ENCODE measurements at places on chromosomes 16 and 17.

DNA sequence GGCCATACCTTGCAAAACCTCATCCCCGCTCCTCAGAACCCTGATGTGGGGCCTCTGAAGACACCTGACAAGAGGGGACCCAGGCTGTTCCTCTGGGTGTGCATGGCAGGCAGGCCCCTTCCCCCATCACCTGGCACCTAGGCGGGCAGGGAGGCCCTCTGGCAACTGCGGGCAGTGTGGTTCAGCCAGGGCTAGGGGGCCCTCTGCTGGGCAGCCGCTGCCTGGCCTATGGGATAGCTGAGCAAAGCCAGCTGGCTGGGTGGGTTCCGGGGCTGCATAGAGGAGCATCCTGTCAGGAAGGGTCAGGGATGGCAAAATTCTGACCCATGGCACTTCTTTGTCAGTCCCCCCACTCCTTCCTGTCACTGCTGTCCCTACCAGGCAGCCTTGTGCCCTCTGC lies 228.7 kb upstream of the ASIC2 start:
- peaks cover 4% of the 10 kb centered on the region for H3K4me1 ChIP-seq
- H3K27ac ChIP-seq: no peak overlapping the region
- no peak overlapping the region for H3K4me3 ChIP-seq
- no peaks in the 10 kb centered on the region for H3K36me3 ChIP-seq
- DNase-seq: peak; percentile 70

GRCh38 chr17:3622977-3623594 lies 13.0 kb downstream of the SHPK start:
- H3K27ac ChIP-seq: no peak overlapping the region
- H3K4me1 ChIP-seq: peaks cover 5% of the 10 kb centered on the region
- H3K36me3 ChIP-seq: peaks cover 38% of the 10 kb centered on the region
- no peak overlapping the region for H3K4me3 ChIP-seq
- peaks cover 3% of the 10 kb centered on the region for H3K27me3 ChIP-seq

GRCh38 chr17:81388612-81389367 lies 6.5 kb upstream of the BAHCC1 start:
- no peak overlapping the region for H3K4me3 ChIP-seq
- H3K27ac ChIP-seq: no peak overlapping the region
- H3K4me1 ChIP-seq: peaks cover 31% of the 10 kb centered on the region

DNA sequence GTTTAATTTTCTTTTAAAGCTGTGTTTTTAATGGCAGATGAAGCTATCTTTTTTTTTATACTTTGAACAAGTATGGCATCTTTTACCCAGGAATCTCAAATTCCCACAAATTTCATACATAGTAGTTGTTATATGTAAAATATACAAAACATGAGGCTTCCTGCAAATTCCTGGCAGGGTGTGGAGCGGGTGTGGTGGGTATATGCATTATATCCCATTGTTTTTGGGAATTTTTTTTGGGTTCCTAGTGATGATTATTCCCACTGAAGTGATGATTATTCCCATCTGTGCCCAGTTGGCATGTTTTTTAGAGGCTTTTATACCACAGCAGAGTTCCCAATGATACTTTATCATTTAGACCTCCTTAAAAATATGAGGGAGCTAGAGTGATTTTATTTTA lies 320.4 kb downstream of the ZFHX3 start:
- peaks cover 4% of the 10 kb centered on the region for H3K36me3 ChIP-seq
- H3K27me3 ChIP-seq: no peaks in the 10 kb centered on the region
- DNase-seq: no peak
- no peak overlapping the region for H3K27ac ChIP-seq
- H3K4me3 ChIP-seq: no peak overlapping the region

GRCh38 chr16:56911771-56912571 lies 20.0 kb upstream of the HERPUD1 start:
- H3K4me3 ChIP-seq: no peak overlapping the region
- no peak for DNase-seq
- H3K36me3 ChIP-seq: peaks cover 4% of the 10 kb centered on the region
- H3K27ac ChIP-seq: no peak overlapping the region
- H3K27me3 ChIP-seq: peaks cover 2% of the 10 kb centered on the region
- peaks cover 11% of the 10 kb centered on the region for H3K4me1 ChIP-seq

GRCh38 chr17:9292561-9292941 lies 271.2 kb downstream of the NTN1 start:
- peaks cover 4% of the 10 kb centered on the region for H3K4me1 ChIP-seq
- H3K27me3 ChIP-seq: peaks cover 3% of the 10 kb centered on the region
- DNase-seq: no peak
- H3K27ac ChIP-seq: no peak overlapping the region
- H3K36me3 ChIP-seq: no peaks in the 10 kb centered on the region
- no peak overlapping the region for H3K4me3 ChIP-seq

DNA sequence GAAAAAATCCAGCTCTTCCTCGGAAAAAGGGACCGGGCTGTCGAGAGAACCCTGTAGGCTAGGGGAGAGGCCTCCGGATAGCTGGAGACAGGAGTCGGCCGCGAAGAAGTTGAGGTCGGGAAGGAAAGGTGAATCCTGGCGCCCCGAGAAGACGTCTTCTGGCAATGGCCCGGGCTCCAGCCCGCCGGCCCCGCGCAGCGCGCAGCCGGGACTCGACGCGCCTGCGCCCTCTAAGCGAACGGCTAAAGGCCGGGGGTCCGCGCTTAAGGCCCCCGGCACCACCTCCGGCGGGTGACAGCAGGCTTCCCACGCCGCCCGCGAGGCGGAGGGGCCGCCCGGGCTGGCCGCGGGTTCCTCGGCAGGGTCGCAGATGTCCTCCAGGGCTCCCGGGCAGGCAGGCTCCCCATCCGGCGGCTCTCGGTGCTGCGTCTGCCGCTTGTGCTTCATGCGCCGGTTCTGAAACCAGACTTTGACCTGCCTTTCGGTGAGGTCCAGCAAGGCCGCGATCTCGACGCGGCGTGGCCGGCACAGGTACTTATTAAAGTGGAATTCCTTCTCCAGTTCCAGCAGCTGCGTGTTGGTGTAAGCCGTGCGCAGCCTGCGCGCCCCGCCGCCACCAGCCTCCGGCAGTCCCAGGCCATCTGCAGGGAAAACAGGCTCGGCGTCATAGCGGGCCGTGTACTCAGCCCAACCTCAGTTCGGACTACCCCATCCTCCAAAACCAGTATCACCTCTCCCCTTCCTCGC lies 1.6 kb downstream of the HOXB2 start:
- peaks cover 50% of the 10 kb centered on the region for H3K4me1 ChIP-seq
- H3K36me3 ChIP-seq: peaks cover 10% of the 10 kb centered on the region
- no peak overlapping the region for H3K27ac ChIP-seq
- peak; percentile 61 for DNase-seq

DNA sequence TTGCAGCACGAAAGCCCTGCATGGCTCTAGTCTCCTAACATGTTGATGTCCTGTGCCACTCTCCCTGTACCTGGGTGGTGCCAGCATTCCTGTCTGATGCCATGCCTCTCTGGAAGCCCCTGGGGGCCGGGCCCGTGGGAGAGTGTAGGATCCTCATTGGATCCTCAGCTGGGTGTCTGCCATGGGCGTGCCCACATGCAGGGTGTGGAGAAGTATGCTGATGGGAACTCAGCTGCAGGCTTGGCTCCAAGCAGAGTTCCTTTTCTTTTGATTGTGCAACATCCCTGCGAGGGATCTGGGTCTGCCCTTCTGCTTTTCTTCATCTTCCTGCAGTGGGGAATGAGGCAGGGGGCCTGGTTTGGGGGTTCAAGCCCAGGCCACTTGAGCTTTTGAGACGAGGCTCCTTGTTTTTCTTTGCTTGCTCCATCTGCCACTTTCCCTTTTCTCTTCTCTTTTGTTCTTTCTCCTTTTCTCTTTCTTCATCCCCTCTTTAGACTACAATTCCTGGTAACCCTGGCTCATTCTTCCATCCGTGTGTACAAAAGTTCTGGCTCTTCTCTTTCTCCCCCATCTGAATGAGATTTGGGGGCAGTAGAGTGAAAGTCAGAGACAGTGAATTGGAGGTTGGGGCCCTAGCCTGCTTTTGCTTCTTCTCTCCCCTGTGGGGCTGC lies 32.9 kb downstream of the KSR1 start:
- no peak overlapping the region for H3K27ac ChIP-seq
- peaks cover 28% of the 10 kb centered on the region for H3K4me1 ChIP-seq
- H3K4me3 ChIP-seq: no peak overlapping the region
- H3K36me3 ChIP-seq: no peaks in the 10 kb centered on the region
- H3K27me3 ChIP-seq: peaks cover 3% of the 10 kb centered on the region
- DNase-seq: no peak

DNA sequence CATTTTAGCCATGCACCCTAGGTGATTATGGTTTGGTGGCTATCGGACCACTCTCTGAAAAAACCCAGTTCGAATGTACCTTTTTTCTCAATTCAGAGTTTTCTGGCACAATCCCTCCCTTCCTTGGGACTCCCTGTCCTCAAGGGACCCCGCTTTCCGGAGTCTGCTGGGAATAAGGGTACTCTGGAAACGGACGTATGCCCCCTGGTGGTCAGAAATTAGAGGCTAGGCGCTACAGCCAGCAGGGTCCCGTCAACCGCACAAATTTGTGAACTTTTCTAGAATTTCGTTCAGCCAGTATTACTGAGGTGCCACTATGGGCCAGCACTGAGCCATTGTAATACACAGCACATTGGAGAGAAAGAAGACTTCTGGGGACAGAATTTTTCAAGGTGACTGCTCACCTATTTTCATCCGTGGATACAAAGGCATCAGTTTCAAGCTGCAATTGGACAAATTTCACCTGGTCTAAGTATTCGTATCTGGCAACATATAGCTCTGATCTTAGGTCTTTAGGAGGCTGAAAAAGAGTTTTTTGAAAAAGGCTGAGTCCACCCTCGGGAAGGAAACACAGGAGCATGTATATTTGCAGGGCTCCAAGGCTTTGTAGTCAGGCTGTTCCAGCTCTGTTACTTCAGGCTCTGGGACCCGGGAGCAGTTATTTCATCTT lies 27.1 kb upstream of the CRYBA1 start:
- H3K4me1 ChIP-seq: peaks cover 3% of the 10 kb centered on the region
- H3K36me3 ChIP-seq: no peaks in the 10 kb centered on the region
- H3K27me3 ChIP-seq: peaks cover 2% of the 10 kb centered on the region
- no peak overlapping the region for H3K27ac ChIP-seq
- H3K4me3 ChIP-seq: no peak overlapping the region

Measured in endothelial cell (in vitro differentiated cells).